EH (cell line): ENCODE measurements at places on chromosomes 6 and 20.

- no peak for DNase-seq
Measured at GRCh38 chr6:134414793-134415192, 96.9 kb upstream of the SGK1 start.

DNA sequence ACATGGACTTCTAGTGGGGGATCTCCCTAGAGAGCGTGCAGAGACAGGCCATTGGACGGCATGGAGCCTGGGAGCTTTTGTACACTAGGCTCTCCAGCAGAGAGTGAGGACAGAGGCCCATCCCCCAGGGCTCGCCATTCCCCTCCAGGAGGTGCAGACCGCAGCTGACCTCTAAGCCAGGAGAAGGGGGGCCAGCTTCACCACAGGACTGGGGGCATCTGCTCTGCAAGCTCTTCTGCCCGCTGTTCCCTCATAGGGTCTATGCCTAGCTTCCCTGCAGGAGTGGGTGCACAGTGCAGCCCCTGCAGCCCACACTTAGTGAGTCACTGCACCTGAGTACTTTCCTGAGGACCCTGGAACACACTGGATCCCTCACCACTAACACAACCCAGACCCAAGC, 94.4 kb downstream of the FHL5 start:
- no peak for DNase-seq

- DNase-seq, result peak; percentile 67
Measured at GRCh38 chr20:10487142-10488136, 52.3 kb downstream of the SLX4IP start.

- peak; percentile 56 for DNase-seq
Measured at GRCh38 chr20:31548820-31549512, 34.7 kb downstream of the HM13 start.

GRCh38 chr20:417801-418342, 9.8 kb downstream of the RBCK1 start:
- no peak for DNase-seq

DNA sequence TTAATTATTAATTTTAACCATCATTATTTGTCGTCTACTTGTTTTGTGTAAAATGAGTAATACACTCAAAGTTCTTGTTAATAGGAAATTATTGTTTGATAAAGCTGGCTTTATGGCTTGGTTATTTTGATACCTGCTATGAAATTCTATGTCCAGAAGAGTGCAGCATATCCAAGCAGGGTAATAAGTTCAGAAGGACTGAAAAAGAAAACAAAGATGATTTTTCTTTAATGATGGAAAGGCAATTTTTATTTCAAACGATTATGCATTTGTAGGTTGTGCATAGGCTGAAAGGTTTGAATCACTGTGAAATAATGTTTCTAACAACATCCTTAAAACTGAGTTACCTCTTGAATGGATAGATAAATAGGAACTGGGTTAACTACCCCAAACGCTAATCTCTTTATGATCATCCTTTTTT, 1.4 kb upstream of the MAN1A1 start:
- peak; percentile 30 for DNase-seq

DNA sequence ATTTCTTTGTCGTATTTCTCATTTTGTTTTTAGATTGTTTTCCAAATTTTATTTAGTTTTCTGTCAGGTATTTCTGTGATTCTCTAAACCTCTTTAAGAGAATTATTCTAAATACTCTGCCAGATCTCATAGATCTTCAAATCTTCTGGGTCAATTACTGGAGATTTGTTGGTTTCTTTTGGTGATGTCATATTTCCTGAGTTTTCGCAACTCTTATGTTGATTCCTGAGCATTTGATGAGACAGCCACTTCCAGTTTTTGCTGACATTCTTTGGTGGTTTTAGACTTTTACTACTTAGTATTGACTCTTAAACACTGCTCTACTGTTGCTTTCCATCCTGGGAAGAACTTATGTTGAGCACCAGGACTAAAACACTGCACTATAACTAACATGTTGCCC, 21.9 kb downstream of the ADGB start:
- no peak for DNase-seq

- DNase-seq, result no peak
Measured at GRCh38 chr6:71392276-71392675, 103.7 kb downstream of the OGFRL1 start.

DNA sequence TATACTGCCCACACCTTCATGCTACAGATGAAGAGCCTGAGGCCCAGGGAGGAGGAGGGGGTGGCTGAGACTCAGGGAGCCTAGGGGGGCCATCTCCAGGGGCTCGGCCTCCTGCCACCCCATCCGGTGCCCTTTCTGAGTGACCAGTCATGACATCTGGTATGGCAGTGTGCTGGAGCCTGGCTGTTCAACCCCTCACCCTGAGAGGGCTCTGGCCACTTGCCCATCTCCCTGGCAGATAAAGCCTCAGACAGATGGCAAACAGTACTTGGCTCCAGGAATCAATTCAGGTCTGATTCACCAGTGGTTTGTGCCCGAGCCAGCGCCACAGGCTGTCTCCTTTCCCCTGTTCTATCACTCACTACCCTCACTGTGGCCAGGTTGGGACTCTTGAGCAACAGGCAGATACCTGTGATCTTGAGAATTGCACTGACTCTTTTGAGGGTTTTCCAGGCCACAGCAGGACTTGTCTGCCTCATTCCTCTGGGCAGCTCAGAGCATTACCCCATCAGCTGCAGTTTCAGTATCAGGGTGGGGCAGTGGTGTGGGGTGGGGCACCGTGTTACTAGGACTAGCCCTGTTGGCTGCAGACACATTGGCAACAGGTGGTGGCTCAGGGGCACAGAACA, 22.8 kb downstream of the SRSF3 start:
- peak; percentile 58 for DNase-seq

DNA sequence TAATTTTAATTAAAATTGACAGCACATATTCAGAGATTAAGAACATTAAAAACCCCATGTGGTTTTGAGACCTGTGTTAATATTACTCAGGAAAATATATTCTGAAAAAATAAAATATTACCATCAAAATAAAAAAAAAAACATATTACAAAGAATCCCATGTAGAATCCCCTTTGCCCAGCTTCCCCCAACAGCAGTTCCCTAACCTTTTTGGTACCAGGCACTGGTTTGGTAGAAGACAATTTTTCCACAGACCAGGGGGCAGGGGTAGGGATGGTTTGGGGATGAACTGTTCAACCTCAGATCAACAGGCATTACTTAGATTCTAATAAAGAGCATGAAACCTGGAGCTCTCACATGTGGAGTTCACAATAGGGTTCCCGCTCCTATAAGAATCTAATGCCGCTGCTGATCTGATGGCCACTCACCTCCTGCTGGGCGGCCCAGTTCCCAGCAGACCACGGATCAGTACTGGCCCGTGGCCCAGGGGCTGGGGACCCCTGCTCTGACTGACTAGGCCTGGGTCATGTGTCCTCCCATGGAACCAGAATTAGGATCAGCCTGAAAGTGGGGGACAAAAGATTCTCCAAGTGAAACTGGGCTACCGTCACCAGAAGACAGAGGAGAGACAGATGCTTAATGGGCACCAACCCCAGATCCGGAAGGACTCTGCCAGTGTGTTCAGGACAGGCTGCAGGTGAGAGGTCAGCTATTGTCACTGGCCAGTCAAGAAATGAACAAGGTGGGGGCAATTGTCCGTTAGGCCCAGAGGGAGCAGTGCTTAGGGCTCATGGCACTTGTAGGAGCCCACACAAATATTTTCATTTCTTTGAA, 235.5 kb downstream of the PREX1 start:
- no peak for DNase-seq

DNA sequence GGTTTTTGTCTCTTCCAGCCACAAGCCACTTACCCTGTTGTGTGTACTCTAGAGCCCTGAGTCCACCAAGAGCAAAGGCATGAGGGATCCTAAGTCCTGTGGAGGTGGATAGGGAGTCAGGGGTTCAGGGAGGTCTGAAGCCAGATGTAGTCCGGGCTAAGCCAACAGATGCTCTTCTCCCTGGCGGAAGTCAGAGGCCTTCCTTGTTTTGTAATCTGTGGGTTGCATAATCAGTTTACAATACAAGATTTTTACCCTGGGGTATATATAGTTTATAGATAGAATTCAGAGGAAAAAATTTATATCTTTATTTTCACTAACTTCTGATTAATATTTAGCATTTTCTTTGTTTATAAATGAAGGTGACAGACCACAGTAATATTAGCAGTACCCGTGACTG, 9.2 kb downstream of the LAMP5 start:
- no peak for DNase-seq

GRCh38 chr6:16244446-16244845, 6.1 kb downstream of the GMPR start:
- no peak for DNase-seq

- DNase-seq, result no peak
Measured at GRCh38 chr6:155449450-155450239, 6.0 kb downstream of the NOX3 start.

- DNase-seq, result peak; percentile 71
Measured at GRCh38 chr6:43129434-43130194, 41.5 kb upstream of the SRF start.

GRCh38 chr20:23270382-23270911, 80.1 kb upstream of the NXT1 start:
- DNase-seq, result peak; percentile 3

- peak; percentile 82 for DNase-seq
Measured at GRCh38 chr6:119148098-119148824, 69.8 kb upstream of the FAM184A start.

- DNase-seq, result peak; percentile 12
Measured at GRCh38 chr6:134875367-134875766, 74.5 kb downstream of the ALDH8A1 start.

GRCh38 chr6:26388014-26388413, 5.1 kb downstream of the BTN2A2 start:
- peak; percentile 53 for DNase-seq

- DNase-seq, result no peak
Measured at GRCh38 chr20:1876975-1877608, 18.1 kb upstream of the SIRPA start.

GRCh38 chr6:3140201-3140600, 17.1 kb downstream of the TUBB2A start:
- DNase-seq, result no peak

DNA sequence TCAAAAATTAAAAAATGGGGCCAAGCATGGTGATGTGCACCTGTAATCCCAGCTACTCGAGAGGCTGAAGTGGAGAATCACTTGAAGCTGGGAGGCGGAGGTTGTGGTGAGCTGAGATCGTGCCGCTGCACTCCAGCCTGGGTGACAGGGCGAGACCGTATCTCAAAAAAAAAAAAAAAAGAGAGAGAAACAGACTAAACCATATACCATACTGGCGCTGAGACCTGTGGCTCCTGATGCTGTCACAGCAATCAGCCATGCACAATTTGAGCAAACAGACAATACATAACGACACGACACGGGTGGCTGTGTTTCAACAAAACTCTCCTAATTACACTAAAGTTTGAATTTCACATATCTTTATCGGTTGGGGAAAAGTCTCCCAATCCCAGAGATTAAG, 14.9 kb upstream of the CBFA2T2 start:
- no peak for DNase-seq

DNA sequence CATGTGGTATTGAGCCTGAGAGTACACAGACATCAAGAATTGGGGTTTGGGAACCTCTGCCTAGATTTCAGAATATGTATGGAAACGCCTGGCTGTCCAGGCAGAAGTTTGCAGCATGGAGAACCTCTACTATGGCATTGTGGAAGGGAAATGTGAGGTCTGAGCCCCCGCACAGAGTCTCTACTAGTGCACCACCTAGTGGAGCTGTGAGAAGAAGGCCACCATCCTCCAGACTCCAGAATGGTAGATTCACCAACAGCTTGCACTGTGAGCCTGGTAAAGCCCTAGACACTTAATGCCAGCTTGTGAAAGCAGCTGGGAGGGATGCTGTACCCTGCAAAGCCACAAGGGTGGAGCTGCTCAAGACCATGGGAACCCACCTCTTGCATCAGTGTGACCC, 658.2 kb downstream of the HACE1 start:
- no peak for DNase-seq

- DNase-seq, result no peak
Measured at GRCh38 chr6:107712237-107712664, 111.9 kb downstream of the SCML4 start.

DNA sequence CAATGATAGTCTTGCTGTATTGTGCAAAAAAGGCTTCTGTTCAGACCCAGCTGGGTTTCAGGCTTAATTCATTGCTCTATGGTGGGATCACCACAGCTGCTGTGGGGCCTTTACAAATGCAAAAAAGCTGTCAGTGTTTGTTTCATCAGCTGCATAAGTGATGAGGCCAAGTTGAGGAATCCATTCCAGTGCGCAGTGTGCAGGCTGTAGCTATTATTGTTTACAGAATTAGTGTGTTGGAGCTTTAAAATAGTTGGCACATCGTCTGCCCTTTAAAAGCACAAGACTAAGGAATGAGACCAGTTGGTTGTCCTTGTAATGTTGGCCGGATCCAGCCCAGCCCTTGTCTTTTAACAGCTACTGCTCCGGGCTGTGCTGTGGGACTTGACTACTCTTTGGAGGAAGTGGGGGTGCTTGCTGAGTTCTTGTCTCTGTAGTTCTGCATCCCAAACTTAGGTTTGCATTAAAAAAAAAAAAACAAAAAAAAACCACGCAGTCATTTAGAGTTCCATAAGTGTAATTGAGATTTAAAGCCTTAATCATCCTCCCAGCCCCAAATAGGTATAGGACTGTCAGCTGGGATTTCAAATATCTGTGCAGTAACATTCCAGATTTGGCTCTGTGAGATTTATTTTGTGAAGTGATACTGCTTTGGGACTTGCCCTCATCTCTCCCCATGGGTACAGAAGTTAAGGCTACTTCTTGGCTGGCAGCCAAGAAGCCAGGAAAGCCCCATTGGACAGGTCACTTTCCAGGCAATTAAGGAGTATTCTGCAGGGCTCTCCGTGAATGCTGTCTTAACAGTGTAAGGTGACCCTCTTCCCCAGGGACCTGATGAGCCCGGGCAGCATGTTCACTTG, 19.3 kb downstream of the JARID2 start:
- DNase-seq, result peak; percentile 62

DNA sequence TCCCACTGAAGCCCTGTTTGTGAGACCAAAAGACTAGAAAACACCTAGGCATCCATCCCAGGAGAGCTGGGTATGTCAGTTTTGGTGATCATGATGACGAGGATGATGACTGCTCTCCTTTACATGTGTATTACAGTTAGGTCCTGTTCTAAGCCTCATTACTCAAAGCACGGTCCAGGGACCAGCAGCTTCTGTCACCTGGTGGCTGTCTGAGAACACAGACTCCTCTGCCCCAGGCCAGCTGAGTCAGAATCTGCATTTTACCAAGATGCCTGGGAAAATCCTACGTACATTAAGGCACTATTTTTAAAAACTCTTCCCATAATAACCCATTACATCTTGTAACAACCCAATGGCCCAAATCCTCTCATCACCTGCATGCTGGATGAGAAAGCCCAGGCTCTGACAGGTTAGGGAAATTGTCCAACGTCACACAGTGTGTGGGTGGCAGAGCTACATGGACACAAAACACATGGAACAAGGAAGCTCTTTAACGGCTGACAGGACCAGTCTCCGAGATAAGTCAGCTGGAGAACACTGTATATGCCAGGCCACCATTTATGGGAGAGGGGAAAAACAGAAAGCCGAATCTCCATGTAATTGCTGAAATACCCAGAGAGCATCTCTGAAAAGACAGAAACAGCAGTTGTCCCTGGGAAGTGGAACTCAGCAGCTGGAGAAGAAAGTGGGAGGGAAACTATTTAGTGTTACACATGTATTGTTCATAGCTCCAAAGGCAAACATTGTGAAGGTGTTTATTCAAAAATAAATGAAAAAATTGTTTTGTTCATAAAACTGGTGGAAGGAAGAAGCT, 65.4 kb downstream of the BMP7 start:
- DNase-seq, result no peak

GRCh38 chr6:14000901-14001300, 76.1 kb downstream of the RNF182 start:
- DNase-seq, result no peak

- peak; percentile 46 for DNase-seq
Measured at GRCh38 chr20:1265226-1265915, 723 bp upstream of the SNPH start.

GRCh38 chr6:93219447-93219846, 199.9 kb downstream of the EPHA7 start:
- no peak for DNase-seq
